ENCODE measurements at places on chromosomes 12 and 14.

GRCh38 chr14:103522649-103523574, at the start of gene CKB:
CKB (minus strand) TSS chr14:103522830; CDS start chr14:103522493, 337 bp downstream.
- DNase-seq: peak; percentile 57

- no peak for DNase-seq
These were observed 23.2 kb upstream of the MGST1 start for GRCh38 chr12:16324272-16324671.

- no peak for DNase-seq
These were observed 211.6 kb downstream of the SLC6A15 start for GRCh38 chr12:84701041-84701440.

GRCh38 chr12:116919247-116919661, 8.5 kb downstream of the FBXW8 start:
- DNase-seq: peak; percentile 81

DNA sequence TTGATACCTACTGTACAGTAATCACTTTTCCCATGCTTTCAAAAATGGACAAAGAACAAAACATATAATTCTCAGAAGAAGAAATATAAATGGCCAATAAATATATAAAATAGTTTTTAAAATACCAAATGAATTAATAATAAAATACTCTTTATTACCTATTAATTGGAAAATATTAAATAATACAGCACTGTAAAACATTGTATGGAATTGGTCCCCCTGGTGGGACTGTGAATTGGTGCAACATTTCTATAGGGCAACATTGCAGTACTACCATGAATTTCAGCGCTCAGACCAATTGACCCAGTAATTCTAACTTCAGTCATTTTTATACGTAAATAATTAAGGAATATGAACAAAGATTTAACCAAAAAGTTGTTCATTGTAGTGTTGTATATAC, 162.6 kb downstream of the PELI2 start:
- no peak for DNase-seq

- DNase-seq: peak; percentile 52
These were observed 113.5 kb upstream of the VASH1 start for GRCh38 chr14:76647697-76648298.

DNA sequence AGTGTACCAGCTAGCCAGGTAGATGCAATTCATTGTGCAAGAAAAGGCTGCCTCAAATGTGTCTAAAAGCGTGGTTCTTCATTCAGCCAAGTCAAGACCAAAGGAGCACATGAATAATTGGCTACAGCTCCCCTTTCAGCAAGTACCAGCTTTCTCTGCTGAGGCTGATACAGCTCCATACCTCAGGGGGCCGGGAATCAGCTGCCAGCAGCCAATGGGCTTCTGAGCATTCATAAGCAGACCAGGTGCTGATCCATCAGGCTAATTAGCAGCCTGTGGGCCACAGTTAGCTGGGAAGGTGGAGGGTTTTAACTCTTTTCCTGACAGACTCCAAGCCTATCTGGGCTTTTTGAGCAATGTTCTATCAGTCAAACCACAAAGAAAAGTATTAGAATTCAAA, 264.7 kb downstream of the APAF1 start:
- DNase-seq: no peak

Measured in KBM-7 (cell line).